ENCODE measurements at places on chromosomes 2 and 18. TPM values are rescaled to one million over a fixed set of nuclear protein-coding genes. Genes with fewer than 3 reads are reported as not detected.

DNA sequence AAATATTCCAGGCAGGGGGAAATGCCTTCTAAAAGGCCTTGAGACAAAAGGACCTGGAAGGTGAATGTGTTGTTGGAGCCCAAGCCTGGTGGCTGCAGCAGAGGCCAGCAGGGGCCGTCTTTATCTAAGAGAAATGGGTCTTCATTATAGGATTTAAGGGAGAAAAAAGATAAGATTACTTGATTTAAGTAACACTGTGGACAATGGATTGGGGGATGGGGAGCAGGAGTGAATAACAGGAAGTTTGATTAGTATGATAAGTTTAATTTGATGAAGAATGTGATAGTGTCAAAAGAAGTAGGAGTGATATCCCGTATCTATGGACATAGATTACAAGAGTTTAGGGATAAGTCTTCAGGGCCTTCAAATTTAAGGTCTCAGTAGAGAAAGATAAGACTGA, 64.2 kb downstream of the WDR75 start:
- no peak for DNase-seq

GRCh38 chr2:236876642-236877041, 209.0 kb upstream of the COPS8 start:
- no peak for DNase-seq

DNA sequence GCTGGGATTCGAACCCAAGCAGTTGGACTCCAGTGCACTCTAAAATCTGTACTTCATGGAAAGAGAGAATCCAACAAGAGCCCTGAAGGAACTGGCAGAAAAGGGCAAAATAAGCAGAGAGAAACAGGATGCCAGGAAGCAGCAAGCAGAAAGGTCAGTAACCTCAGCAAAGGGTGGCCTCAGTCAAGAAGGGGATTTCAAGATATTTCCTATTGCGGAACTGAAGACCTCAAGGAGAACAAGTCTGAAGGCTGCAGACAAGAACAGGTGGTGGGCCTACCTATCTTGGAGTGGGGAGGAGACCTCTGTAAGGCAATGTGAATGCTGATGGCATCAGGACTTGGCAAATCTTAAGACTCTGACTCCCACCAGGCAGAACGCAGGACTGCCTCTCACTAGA, 20.1 kb upstream of the MREG start:
- DNase-seq = no peak

Gene CD8B2
- not detected for total RNA-seq

DNA sequence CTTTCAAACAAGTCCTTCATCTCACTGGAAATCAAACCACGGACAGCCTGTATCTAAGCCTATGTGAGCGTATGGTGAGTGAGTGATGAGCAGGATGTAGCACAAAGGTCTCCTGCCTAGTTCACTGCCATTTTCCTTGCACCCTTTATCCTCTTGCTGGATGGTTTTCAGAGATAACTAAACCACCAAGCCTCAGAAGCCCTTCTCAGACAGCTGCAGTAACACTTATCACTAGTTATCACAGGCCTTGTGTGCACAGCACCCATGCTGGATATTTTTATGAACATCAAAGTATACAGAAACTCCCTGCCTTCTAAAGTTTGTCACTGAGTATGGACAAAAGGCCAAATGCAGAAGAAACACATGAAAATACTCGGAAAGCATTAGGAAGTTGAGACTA, 69.5 kb downstream of the C1D start:
- DNase-seq = no peak

DNA sequence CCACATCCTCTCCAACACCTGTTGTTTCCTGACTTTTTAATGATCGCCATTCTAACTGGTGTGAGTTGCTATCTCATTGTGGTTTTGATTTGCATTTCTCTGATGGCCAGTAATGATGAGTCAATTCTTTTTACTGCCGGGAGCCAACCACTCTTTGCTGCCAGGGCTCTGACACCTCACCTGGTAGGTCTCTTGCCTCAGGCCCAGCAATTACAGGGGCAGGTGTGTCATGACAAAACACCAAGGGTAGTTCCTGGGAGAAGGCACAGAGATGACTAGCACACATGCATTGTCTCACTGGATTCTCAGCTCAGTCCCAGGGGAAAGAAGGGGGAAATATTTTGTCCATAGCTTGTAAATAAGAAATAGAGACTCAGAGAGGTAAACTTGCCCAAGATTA, 122.3 kb downstream of the CHST9 start:
- DNase-seq = no peak
